CD4-positive, alpha-beta memory T cell (primary cell): ENCODE measurements at places on chromosomes 2 and 18. TPM values are rescaled to one million over a fixed set of nuclear protein-coding genes. Genes with fewer than 3 reads are reported as not detected.

The NEUROD1 gene
- not detected for total RNA-seq

The CHRND gene
- total RNA-seq, result not detected

The ANKRD30BL gene
- not detected for total RNA-seq

The FNDC4 gene
- total RNA-seq, result not detected

GRCh38 chr18:68662754-68663153 is 52.2 kb downstream of the TMX3 start:
- no peak for DNase-seq

DNA sequence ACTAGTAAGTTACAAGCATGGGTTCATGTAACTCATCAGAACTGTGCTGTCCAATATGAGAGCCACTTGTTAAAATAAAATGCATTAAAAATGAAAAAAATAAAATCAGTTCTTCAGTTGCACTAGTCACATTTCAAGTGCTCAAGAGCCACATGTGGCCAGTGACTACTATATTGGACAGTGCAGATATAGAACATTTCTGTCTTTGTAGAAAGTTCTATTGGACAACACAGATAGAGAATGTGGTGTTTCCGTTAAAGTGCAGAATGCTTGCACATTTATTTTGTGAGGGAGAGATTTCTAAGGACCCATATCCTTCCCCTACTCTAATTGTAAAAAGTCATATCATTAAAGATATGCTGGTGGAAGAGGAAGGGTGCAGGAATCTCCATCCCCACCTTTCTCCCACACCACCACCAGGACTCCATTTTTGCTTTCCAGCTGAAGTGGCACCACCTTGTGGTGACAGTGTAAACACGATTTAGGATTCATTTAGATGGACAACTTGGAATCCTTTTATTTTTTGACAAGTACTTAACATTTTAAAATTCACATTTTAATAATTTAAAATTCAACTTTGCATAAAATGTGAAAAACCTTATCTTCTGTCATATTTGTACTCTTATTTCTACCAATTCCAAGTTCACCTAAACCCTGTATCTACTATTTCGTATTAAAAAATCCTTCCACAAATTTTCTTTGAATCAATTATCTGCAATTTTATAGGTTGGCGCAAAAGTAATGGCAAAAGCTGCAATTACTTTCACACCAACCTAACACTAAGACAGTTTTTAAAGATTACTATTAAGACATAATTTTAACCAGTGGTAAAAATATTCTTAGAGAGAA is 9.4 kb upstream of the CD302 start:
- no peak for DNase-seq
